Small intestine (tissue), 16 donors: ENCODE measurements at places on chromosomes 3 and 15.

DNA sequence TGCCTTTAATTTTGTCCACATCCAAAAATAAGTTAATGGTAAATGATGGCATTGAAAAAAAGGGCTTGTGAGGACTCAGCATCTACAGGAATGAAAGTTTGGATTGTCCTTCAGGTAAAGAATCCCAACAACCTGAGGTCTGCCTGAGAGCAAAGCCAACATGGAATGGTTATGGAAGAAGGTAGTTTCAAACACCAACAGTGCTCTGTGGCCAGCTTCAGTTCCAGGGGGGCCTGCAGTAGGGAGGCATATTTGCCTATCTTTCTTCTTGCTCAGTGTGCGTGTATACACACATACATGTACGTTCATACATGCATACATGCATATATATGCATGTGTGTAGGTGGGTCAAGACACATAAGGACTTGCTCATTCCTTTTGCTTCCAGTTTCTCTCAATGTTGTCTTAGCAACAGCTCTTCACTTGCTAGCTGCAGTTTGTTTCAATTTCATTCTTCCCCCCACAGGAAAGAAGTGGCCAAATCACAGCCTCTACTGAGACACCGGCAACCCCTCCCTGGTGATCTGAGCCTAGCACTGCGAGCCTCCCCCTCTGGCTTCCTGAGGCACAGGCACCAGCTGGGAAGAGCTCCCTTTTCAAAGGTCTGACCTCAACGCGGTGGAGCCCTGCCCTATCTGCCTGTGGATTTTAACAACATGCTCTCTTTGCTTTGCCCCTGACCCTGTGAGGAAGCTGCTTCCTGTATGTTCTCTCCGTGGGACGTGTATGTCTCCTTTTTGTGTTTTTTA lies 146.2 kb downstream of the KLF13 start:
- DNase-seq: peak; percentile 47

DNA sequence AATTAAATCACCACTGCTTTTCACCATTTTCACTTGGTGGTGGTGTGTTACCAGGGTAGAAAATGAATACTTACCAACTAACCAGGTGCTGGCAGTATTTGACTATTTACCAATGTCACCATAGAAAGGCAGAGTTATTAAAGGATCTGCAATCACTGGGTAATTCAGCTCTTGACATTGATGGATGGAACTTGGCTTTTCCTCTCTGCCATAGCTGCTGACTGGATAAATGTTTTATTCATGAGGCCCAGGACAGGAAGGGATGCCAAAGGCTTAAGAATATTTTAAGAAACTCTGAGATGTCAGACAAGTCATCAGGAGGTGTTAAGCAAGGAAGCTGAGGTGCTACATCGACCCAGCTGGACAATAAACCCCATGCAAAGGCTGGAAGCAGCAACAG lies 495.5 kb upstream of the CFAP20DC start:
- DNase-seq: no peak

GRCh38 chr15:67098768-67099282 lies 33.4 kb downstream of the SMAD3 start:
- peak; percentile 41 for DNase-seq

GRCh38 chr15:75452865-75453702 lies 1.6 kb upstream of the SIN3A start:
- DNase-seq: peak; percentile 71

DNA sequence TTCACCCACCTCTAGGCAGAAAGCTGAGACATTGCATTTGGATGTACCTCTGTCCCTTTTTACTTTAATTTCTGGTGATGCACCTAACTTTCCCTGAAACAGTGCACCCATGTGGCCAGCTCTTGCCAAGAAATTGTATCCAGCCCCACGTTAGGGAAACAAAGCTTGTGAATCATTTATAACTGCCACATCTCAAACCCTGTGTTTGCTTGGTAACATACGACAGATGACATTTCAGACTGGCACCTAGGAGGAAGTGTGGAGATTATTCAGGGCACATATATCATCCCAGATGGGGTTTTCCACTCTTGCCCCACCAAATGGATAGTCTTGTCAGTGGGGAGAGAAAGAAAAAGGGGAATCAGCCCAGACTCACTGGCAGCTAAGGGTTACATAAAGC lies 2.1 kb downstream of the CYB561D2 start:
- peak; percentile 51 for DNase-seq

DNA sequence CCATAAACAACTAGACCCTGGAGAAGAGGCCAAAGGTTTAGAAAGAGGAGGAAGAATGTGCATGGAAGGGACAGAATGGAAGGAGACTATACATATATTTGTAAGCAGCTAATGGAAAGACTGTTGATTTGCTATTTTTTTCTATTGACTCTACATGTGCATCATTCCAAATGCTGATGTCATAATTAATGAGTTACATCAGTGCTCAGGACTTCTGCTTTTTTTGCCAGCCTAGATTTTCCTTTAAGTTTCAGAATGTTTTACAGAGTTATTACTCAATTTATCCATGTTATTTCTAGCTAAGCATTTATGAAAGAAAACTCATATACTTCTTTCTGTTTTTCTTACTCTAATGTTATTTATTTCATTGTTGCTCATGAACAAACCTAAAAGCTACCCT lies 62.6 kb upstream of the VGLL3 start:
- no peak for DNase-seq

GRCh38 chr3:159765030-159765859 lies 223.4 kb upstream of the IL12A start:
- peak; percentile 68 for DNase-seq

DNA sequence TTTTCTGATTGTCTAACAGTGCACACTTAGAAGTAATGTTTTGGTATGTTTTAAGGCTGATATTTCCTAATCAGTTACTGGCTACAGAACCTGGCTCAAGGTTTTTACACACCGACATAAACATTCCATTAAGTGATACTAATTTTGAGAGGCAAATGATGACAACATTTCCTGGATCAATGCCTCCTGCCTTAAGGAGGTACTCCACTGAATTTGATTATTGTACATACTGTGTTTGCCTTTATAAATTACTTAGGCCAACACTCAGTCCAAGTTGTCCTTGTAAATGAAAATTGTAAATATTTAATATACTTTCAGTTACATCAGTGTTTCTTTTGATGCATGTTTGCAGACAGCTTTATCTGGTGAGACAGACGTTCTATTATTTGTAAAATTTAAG lies 24.2 kb upstream of the LXN start:
- no peak for DNase-seq
